ENCODE measurements at places on chromosomes 4 and X.

DNA sequence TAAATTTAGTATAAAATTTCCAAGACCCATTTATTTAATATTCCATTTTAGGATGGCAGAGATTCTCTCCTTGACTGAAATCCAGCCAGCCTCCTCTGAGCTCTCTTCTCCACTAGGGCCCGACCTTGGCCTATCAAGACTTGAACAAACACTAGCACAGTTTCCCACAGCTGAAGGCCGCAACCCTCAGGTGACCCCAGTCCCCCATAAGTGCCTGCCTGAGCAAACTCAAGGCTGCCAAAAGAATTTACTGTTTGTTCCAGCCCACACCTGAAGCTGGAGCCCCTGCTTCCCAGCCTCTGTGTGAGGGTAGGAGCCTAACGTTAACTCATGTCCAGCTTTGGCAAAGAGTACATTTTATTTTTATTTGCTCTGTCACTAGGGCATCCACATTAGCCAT, 629.0 kb upstream of the ZFP42 start:
- no peak for DNase-seq

- DNase-seq, result no peak
Observed at GRCh38 chr4:108205859-108206258, 37.1 kb upstream of the LEF1 start.

DNA sequence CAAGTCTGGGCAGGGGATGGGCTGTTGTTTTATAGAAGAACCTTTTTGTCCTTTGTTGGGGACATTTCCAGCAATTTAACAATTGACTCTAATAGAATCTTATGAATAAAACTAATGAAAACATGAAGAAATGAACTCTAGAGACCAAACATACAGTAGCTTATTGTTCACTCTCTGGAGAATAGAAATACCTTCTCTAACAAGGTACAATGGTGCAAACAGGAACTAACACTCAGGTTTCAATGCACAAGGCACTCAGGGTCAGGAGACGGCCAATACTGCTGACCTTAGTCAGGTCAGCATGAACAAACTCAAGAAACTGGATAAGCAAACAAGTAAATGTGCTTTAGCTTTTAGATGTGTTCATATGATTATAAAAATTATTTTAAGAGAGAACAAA, 39.6 kb upstream of the FBXW7 start:
- no peak for DNase-seq

GRCh38 chrX:126551306-126551705, 1.3 kb downstream of the DCAF12L1 start:
- no peak for DNase-seq

- no peak for DNase-seq
Observed at GRCh38 chr4:24980740-24981139, 50.0 kb downstream of the LGI2 start.

- no peak for DNase-seq
Observed at GRCh38 chr4:95249426-95250021, 299.2 kb downstream of the UNC5C start.

DNA sequence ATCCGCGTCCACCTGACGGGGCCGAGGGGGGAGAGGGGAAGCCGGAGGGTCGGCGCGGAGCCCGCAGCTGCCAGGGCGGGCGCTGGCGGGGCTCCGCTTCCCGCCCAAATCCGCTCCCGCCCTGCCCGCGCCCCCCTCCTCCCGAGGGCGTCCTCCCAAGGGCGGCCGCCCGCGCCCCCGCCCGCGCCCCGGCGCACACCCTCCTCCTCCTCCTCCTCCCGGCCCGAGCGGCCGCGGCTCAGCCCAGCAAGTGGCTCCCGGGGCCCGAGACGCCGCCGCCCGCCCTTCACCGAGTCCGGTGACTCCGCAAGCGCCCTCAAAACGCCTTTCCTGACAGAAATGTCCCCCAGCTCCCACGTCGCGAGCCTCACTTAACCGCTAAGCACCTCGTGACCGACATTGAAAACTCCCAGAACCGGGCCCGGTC, 487 bp downstream of the HMGB2 start:
- DNase-seq, result peak; percentile 47

GRCh38 chr4:124462954-124463828, 249.3 kb downstream of the ANKRD50 start:
- DNase-seq, result no peak

DNA sequence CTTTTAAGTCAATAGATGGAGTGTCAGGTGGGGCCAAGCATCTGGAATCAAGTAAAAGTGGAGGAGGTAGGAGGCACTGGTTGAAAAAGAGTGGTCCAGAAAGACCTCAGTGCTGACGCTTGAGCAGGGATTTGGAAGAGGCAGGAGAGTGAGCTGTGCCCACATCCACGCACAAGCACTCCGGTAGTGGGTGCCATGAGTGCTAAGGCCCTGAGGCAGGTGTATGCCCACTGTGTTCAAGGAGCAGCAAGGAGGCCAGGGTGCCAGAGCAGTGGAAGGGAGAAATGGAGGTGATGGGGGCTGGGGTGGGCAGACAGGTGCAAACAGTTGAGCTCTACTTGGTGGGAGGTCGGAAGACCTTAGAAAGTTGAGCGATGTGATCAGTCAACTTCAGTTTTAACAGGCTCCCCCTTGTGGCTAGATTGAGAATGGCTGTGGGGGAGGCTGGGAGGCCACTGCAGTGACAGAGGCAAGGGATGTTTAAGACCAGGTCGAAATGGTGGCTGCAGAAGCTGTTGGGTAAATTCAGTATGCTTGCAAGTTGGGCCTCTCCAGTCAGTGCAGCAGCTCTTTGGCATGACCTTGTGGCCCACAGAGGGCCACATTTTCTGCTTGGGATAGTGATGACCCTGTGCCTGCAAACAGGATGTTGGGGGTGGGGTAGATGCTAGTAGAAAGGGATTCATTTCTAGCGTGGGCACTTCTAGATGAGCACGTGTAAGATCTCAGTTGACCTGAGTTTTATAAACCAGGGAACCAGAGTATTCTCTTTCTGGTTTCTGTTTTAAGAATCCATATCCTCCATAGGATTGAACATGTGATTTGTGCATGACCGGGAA, 12.7 kb downstream of the TKTL1 start:
- peak; percentile 85 for DNase-seq

DNA sequence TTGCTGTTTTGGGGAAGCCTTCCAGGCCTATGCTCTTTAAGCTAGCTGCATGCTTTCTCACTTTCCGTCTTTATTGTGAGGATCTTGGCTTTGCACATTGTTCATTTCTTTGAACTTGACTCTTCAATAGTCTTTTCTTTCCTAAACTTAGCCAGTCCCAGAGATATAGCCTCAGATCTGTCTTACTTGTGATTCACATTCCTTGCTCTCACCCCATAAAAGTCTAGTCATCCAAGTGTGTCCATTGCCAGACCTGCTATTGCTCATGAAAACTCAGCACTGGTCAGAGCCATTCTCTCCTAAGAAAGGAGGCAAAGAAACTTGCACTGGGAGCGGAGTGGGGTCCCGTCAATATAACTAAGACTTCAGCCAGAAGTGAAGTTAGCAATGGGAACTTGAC, 275.0 kb upstream of the CTSO start:
- no peak for DNase-seq

- DNase-seq, result no peak
Observed at GRCh38 chr4:129668092-129668491, 572.1 kb downstream of the C4orf33 start.

DNA sequence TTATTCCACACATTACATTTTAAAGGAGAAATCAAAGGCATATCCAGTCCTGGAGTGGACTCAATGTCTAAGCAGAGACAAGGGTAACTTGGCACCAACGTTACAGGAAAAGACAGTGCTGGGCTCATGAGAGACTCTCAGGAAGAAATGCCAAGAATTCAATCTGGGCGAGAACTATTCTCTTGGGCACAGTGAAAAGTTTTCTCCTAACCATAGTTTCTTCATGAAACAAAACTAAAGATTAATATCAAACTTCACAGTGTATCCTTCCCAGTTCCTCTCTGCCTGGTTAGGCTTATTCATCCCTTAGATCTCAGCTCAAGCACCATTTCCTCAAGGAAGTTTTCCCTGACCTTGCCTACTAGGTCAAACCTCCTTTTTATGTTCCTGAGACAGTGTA, 109.4 kb upstream of the TLL1 start:
- no peak for DNase-seq

GRCh38 chr4:158131027-158131426, 41.8 kb downstream of the GASK1B start:
- no peak for DNase-seq

- no peak for DNase-seq
Observed at GRCh38 chr4:74319470-74319869, 11.2 kb downstream of the EPGN start.

GRCh38 chr4:46392421-46392820, 2.5 kb upstream of the GABRA2 start:
- DNase-seq, result no peak

DNA sequence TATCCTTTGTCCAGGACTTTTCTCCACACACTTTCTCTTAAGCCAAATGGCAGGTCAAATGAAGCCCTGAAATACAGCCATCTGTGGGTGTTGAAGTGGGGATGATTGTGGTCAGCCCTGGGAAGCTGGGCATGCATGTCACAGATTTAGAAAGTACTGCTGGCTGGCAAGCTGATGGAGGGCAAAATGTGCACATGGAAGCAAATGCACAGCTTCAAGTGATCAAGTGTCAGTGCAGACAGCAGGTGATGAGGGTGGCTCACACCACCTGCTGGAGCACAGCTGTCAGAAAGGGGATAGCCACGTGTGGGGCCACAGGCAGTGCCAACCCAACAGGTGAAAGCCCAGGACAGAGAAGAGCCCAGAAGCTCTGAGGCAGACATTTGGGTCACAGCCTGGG, 40.3 kb upstream of the ATXN3L start:
- DNase-seq, result no peak

DNA sequence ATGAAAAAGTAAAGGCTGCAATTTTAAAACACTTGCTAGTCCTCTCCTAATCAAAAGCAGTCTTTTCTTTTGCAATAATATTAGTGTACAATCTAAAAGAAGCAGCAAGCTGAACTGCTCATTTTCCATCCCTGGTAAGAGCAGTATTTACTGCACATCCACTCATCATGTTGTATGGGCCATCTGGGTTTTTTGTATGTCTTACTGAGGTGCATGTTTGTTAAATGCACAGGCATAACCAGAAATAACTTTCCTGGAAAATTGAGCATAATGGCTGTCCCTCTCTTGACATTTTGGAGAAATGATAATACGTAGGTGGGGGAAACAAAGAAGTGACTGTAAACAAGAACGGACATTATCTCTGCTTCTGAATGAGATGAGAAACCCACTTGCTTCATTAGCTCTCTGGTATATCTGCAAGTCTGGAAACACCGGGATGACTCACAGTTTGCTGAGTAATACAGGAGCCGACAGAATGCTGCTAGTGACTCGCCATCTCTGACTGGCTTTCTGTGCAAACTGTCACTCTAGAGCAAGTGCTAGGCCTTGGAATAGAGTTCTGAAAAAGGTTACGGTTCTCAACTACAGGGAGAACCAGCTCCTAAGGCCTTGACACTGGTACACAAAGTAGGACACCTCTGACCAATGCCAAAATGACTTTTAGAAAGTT, 85.7 kb upstream of the MTM1 start:
- DNase-seq, result peak; percentile 57

GRCh38 chrX:124573468-124573867, 227.1 kb downstream of the SH2D1A start:
- no peak for DNase-seq

DNA sequence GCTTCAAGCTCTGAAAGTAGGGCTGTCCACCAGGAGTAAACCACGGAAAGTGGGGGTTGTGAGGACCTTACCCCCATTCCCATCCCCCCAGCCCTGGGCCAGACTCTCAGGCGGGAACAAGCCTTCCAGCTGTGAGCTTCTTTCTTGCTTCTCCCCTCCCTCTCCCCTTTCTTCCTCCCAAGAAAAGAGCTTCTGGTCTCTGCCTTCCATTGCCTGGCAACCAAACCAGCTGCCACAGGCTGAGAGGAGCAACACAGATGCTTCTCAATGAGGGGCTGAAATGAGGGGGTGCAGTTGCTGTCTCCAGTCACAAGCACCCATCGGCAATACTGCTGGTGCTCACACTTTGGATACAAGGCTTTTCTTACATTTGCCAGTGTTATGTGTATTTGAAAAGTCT, 72.5 kb downstream of the SLC16A2 start:
- no peak for DNase-seq

DNA sequence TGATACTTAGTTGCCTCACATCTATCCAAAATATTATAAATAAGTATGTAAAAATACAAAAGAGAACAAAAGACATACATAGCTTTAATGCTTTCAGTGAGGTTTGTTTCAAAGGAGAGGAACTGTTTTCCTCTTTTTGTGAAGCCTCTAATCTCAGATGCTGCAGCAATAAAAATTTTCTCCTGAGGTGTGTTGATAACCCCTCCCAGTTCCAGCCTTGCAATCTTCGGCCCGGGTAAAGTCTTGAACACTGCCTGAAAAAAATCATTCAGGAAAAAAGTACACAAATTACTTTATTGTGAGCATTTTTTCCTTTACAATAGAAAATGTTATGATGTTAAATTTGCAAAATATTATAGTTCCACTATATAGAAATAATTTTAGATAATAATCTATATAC, 8.8 kb downstream of the BBS7 start:
- no peak for DNase-seq

Measured in activated CD4-positive, alpha-beta T cell treated with anti-CD3 and anti-CD28 coated beads for 4 hours (primary cell).